ENCODE measurements at places on chromosomes 2 and 18. TPM values are rescaled to one million over a fixed set of nuclear protein-coding genes. Genes with fewer than 3 reads are reported as not detected.

DNA sequence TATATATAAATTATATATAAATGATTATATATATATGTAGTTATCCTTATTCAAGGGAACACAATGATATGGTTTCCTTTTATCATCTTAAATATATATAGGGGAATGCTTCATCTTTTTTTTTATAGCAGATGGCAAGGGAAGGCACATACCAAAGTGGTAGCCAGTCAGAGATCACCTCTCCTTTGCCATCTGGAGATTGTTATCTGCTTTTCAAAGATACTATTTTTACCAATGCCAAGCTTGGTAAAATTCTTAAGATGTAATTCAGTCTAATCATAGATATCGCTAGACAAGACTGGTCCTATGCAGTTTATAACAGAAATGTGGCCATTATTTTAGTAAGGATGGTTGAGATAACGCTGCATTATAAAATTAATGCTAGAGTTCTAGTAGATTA, 64.7 kb upstream of the DSEL start:
- no peak for DNase-seq

DNA sequence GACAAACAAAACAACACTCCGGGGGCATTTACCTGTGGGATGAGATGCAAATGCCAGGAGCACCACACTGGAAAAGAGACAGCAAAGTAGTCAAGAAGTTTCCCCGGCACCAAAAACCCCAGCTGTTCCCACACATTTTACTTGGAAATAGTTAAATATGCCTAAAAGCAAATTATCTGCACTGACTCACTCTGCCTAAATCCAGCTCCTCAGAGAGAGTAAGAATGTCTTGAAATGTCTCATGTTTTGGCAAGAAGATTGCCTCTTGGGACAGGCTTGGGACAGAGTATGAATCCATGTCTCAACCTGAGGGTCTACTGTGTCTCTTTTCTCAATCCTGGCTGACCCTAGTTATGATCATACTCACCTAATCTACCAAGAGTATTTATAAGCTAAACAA, 87.5 kb upstream of the RIOK3 start:
- DNase-seq: no peak

DNA sequence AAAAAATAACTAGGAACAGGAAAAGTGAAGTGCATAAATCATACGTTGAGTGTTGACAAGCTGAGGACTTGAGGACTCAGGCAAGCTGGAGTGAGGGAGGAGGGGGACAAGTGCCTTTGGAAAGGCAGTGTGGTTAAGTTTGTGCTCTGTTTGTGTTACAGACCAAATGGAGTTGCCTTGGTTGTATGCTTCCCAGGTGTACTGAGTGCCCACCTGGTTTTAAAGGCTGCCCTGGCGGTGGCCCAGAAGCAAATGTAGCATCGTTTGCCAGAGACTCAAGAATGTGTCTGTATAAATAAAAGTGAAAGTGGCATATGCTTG, 240.9 kb downstream of the PRKCE start:
- no peak for DNase-seq

GRCh38 chr2:36322108-36322507, 33.5 kb upstream of the CRIM1 start:
- DNase-seq: no peak

- no peak for DNase-seq
These were observed 216.9 kb upstream of the TNP1 start for GRCh38 chr2:217076657-217077232.

The SP140 gene
- polyA plus RNA-seq: 0.29 TPM

The CNRIP1 gene
- 81.9 TPM for polyA plus RNA-seq

Data from BJ (cell line).